GM19239 (cell line): ENCODE measurements at places on chromosomes 1 and 21.

DNA sequence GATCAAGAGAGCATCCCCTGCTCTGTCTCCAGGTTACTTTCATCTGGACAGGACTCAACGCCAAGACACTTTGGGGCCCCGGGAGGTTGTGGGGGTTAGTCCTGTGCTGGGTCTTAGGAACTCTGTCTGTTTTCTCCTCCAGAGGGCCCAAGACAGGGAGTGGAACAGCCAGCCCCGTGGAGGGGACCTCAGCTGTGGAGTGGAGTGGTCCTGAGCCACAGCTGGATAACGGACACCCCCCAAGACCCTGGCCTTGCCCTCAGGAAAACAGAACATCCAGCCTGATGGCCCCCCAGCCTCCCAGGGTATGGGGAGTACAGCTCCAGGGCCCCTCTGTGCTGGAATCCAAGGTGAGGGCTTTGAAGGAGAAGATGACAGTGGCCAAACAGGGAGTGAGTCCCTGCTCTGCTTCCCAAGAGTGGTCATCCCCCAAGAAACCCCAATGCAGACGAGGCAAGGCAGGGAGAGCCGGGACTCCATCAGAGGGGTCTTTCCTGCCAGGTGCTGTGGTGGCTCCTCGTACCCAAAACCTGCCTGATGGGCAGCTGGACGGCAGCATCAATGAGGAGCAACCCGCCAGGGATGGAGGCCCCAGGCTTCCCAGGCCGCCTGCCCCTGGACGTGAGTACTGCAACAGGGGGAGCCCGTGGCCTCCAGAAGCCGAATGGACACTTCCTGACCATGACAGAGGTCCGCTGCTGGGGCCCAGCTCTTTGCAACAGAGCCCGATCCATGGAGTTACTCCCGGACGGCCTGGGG is 3.5 kb downstream of the KIAA1614 start:
- DNase-seq, result no peak

DNA sequence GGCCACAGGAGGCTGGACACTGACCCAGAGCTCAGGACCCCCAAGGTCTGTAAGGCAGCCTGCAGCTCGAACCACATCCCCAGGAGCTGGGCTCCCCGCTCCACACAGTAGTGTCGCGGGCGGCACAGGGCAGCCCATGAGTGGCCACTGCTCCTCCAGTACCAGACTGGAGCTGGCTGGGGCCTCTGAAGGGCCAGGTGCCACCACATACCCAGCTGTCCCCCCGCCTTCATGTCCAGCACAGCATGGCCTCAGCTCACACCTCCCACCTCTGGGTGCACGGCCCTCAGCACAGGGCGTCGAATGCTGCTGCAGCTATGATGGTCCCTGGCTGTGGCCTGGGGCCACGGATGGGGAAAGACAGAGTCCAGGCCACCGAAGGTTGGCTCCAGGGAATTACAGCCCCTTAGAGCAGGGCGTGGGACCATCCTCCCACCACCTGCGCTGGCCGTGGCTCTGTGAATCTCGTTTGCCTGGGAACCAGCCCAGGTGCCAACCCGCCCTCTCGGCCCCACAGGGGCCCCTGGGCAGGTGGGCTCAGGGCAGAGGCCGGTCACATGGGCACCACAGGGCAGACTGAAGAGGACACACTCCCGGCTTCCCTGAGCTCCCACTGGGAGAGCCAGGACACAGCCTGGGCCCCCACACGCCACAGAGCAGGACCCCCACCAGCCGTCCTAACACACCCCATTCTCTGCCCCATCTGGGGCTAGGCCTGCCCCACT is 2.1 kb upstream of the TNFRSF4 start:
- DNase-seq, result no peak

- no peak for DNase-seq
Measured at GRCh38 chr1:46619656-46620258, 3.1 kb upstream of the MOB3C start.

DNA sequence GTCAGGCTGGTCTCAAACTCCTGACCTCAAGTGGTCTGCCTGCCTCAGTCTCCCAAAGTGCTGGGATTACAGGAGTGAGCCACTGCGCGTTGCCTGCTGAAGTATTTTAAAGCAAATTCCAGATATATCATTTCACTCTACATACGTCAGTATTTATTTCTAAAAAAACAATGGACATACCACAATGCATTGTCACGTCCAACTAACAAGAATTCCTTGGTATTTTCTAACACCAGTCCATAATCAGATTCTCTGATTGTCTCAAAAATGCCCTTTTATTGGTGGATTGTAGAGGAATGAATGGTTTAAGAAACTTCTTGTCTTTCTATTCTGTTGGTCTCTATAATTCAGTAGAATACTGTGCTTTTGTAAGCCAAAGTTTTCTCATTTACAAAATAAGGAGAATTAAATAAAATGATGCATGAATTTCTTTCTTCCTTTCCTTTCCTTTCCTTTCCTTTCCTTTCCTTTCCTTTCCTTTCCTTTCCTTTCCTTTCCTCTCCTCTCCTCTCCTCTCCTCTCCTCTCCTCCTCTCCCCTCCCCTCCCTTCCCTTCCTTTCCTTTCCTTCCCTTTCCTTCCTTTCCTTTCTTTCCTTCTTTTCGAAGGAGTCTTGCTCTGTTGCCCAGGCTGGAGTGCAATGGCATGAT is 55.8 kb downstream of the VPS13D start:
- DNase-seq, result no peak

GRCh38 chr1:18011703-18012102 is 95.9 kb upstream of the IGSF21 start:
- no peak for DNase-seq

- DNase-seq, result peak; percentile 59
Measured at GRCh38 chr1:53182111-53182593, 14.5 kb upstream of the CPT2 start.

DNA sequence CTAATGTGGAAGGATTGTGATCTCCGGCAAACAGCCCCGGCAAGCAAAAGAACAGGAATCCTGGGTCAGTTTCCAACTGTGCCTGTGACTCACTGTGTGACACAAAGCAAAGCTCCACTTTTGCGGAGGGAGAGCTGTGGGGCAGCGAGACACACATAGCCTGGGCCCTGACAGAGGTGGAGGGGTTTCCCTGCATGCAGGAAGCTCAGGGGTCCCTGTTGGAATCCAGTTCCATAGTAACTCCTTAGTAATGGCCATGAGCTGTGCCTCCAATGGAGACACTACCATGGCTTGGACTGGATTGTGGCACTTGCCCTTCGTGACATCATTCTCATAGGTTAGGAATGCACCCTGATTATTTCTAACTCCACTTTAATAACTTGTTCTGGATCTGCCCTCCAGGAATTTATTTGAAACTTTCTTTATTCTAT is 47.0 kb upstream of the ATF3 start:
- DNase-seq, result no peak

DNA sequence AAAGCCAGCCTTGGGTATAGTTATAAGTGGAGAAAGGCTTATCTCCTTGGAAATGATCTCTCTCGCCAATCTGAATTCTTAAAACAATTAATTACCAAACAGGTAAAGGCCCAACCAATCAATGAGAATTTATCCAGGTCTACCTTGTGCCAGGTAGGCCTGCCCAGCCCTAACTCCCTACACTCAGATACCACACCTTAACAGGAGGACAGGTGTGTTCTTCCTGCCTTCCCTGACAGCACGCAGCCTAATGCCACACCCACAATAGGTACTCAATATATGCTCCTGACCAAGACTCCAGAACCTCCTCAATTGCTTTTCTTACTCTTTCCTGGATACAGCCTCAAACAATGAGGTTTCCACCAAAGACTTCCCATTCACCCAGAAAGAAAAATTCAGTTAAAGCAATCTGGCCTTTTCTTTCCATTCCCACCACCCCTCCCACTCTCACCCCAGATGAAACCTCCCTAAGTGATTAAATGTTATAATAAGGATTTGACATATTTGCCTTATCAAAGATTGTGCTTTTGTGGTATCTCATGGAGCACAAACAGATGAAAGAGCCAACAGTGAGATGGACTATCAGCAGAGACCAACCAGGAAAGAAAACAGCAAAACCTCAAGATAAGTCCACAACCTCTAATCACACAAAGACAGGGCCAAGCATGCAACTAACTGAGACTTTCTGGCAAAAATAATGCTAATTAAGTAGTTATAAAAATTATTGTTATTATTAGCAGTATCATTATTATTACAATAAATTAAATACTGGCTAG is 25.6 kb downstream of the TRABD2B start:
- no peak for DNase-seq

GRCh38 chr21:45097827-45098387 is 23.5 kb downstream of the ADARB1 start:
- DNase-seq, result no peak

DNA sequence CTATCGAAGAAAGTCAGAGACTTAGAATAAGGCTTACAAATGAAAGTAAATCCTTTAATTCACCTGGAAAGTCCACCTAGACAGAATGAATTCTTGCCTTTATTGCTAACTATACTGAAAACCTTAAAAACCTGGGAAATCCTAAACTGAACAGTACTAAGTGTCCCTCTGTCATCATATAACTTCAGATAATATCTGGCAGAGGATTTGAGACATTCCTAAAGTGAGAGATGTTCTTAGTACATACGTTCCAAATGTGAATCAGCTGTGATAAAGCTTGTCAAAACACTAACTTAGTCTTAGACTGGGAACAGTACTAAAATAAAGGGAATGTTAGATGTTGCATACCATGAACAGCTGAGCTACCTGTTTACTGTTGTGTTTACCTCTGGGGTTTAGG is 121.7 kb downstream of the TNFSF18 start:
- no peak for DNase-seq

DNA sequence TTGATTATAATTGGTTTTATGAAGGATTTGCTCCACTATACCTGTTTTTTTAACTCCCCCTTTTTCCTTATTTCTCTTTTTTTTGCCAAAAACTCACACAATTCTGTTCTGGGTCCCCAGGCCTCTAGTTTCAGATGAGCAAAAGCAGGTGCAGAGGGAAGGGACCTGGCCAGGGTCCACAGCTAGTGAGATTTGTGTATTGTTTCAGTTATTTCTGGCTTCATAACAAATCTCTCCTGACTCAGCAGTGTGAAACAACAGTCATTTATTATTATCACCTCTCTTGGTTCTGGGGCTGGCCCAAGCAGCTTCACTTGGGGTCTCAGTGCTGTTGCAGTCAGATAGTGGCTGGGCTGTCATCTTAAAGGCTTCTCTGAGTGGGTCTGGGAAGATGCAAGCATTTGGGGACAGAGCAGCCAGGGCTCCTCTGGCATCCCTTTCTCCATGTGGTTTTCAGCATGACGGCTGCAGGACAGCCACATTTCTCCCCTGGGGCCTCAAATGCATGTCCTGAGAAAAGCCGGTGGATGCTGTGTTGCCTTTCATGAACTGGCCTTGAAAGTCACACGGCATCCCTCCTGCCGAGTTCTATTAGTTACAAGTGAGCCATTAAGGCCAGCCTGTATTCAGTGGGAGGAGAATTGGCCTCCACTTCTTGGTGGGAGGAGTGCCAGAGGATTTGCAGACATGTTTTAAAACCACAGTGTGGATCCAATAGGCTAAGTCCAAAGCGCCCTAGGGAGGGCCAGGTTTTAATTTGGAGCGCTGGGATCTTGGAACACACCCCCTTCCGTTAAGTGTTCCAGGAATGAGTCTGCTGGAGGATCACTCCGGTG is 137.1 kb downstream of the CAMTA1 start:
- DNase-seq, result no peak

- DNase-seq, result no peak
Measured at GRCh38 chr1:85707267-85707989, 805 bp downstream of the ZNHIT6 start.

DNA sequence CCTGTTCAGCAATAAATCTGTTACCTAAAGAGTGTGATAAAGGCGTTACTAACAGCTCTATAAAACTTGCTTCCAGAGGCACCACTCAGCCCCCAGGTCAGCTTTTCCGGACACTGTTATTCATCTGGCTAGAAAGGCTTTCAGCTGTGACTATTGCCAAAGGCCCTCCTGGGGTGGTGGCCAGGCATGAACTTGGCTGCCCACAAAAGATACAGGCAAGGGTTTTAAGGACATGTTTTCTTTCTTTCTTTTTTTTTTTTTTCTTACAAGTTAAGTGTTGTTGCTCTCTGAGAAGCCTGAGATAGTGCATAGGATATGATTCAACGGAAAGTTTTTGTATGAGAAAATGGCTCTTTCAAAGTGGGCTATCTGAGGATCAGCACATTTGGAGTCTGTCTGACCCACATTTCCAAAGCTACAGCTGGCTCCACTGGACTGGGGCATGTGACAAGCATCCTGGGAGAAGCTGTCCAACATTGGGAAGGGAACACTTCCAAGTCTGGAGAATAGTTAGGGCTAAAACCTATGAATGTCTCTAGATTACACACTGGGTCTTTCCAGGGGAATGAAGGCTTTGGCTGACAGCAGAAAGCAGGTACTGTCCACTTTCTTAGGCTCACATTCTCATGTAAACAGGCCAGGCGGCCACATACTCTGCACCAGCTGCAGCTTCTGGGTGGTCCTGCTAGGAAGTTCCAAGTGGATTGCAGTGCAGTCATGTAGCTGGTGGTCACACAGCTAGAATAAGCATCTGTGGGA is 639.7 kb downstream of the LMO4 start:
- DNase-seq, result no peak

GRCh38 chr1:106621853-106622252 is 434.6 kb upstream of the PRMT6 start:
- DNase-seq, result no peak

- no peak for DNase-seq
Measured at GRCh38 chr1:46812996-46813857, 14.4 kb downstream of the CYP4B1 start.

- DNase-seq, result no peak
Measured at GRCh38 chr1:71634159-71634558, 553.3 kb upstream of the ZRANB2 start.

- peak; percentile 54 for DNase-seq
Measured at GRCh38 chr1:27366411-27367159, at the start of gene MAP3K6. TSS of gene MAP3K6 (minus strand) at chr1:27366961. CDS start at chr1:27366597, 364 bp downstream.

DNA sequence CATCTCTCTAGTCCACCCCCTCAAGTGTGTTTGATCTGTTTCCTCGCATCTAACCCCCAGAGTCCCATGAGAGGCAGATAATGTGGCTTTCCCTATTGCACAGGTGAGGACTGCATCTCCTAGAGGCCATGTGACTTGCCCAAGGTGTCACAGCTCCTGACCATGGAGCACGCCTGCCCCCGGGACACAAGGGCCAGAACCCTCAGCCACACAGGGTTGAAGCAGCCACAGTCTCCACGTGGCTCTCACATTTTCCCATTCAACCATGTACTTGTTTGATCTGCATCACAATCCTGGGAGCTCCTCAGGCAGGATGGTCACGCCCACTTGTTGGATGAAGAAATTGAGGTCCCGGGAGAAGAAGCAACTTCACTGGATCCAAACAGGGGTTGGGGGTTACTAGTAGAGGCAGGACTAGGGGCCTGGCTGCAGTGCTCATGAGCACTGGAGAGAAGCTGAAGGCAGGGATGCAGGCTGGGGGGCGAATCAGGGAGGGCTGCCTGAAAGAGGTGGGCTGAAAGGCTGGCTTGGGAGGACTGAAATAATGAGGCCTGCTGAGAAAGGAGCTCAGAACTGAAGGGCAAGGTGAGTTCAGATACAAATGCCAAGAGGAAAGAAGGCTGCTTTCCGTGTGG is 207.9 kb downstream of the PTPRU start:
- DNase-seq, result no peak
